ENCODE measurements at places on chromosomes 4 and X. TPM values are rescaled to one million over a fixed set of nuclear protein-coding genes. Genes with fewer than 3 reads are reported as not detected.

Gene POLN
- total RNA-seq = 1.5 TPM

Gene NOA1
- total RNA-seq = 28.5 TPM

Gene KCNIP4
- not detected for total RNA-seq

Gene TRMT10A
- 3.3 TPM for total RNA-seq

Gene ARMCX4
- 15.4 TPM for total RNA-seq

Gene MYOZ2
- not detected for total RNA-seq

Gene COPS4
- total RNA-seq = 32.5 TPM

Gene ARHGEF38
- not detected for total RNA-seq

Gene DNAAF6
- not detected for total RNA-seq

Gene H2BW1
- not detected for total RNA-seq

Gene APBB2
- 64.0 TPM for total RNA-seq

Gene MAGEA2B
- total RNA-seq = not detected

Gene NCAPG
- total RNA-seq = 56.6 TPM

Gene PCDH7
- 6.1 TPM for total RNA-seq

Gene KDR
- 98.1 TPM for total RNA-seq

DNA sequence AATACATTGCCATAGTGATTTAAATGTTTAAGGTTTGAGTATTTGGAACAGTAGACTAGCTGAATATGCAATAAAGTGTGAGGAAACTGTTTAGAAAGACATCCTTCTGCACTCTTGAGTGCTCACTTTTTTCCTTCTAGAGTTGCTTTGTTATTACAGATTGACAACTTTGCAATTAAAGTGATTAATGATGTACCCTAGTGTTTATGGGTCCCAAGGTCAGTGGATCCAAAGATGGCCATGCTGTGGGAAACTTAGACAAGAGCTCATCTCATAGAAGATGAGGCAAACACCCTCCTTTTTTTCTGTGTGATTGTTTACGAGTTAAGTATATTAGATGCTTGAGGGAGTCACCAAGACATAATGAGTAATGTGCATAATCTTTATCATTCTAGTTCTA, 118.8 kb downstream of the PDLIM5 start:
- no peaks in the 10 kb centered on the region for H3K36me3 ChIP-seq
- H3K4me3 ChIP-seq = no peak overlapping the region
- peaks cover 2% of the 10 kb centered on the region for H3K4me1 ChIP-seq
- no peak for DNase-seq
- H3K27ac ChIP-seq = no peak overlapping the region

GRCh38 chr4:52755426-52755825, 4.2 kb upstream of the ERVMER34-1 start:
- H3K4me3 ChIP-seq = no peak overlapping the region
- no peaks in the 10 kb centered on the region for H3K36me3 ChIP-seq
- DNase-seq = no peak
- H3K27ac ChIP-seq = no peak overlapping the region
- no peaks in the 10 kb centered on the region for H3K4me1 ChIP-seq
- peaks cover 16% of the 10 kb centered on the region for H3K27me3 ChIP-seq

- no peak overlapping the region for H3K27ac ChIP-seq
- no peaks in the 10 kb centered on the region for H3K36me3 ChIP-seq
- H3K4me1 ChIP-seq = no peaks in the 10 kb centered on the region
These were observed 87.6 kb downstream of the MRPL1 start for GRCh38 chr4:77950203-77950602.

DNA sequence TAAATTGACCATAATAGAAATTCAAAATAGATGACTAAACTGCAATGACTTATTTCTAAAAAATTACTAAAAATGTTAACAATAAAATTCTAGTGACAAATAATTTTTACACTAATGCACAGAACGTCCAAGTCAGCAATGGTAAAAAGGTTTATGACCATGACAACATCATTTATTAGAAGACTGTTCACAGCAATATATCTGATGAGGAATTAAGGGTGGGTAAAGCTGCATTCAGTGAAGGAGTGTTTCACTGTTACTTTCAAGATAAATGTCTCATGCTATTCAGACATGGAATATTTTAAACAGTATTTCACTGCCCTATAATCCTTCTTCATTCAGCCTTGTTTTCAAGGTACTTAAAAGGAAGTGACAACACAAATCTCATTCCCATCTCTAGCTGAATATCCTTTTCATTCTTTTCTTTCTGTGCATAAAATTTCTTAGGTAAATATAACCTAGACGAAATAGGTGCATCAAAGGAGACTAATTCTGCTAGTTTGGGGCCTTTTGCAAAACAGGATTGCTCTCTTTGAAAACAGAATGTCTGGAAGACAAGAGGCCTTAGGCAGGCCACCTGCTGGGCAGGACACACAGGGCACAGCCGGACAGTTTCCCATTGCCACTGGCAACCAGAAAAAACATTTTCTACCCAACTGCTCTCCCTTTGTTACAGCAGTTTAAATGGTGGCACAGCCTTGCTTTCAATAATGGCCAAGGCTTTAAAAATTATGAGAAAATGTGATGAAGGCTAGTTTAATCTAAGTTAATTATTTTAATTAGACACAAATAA, 600.3 kb downstream of the SPRY1 start:
- no peak overlapping the region for H3K4me3 ChIP-seq
- no peak overlapping the region for H3K27ac ChIP-seq
- no peaks in the 10 kb centered on the region for H3K27me3 ChIP-seq
- no peaks in the 10 kb centered on the region for H3K36me3 ChIP-seq
- DNase-seq = no peak

GRCh38 chrX:73922856-73923455, 360.0 kb downstream of the CHIC1 start:
- no peaks in the 10 kb centered on the region for H3K4me1 ChIP-seq
- no peak overlapping the region for H3K27ac ChIP-seq
- DNase-seq = no peak
- no peaks in the 10 kb centered on the region for H3K36me3 ChIP-seq

GRCh38 chrX:13128104-13128503, 83.7 kb upstream of the FAM9C start:
- DNase-seq = no peak
- no peaks in the 10 kb centered on the region for H3K27me3 ChIP-seq
- no peaks in the 10 kb centered on the region for H3K36me3 ChIP-seq

GRCh38 chr4:99190336-99190735, 28.7 kb downstream of the ADH6 start:
- no peak for DNase-seq
- no peak overlapping the region for H3K4me3 ChIP-seq
- no peaks in the 10 kb centered on the region for H3K4me1 ChIP-seq
- no peak overlapping the region for H3K27ac ChIP-seq

- no peak overlapping the region for H3K27ac ChIP-seq
- no peaks in the 10 kb centered on the region for H3K27me3 ChIP-seq
- H3K4me1 ChIP-seq = no peaks in the 10 kb centered on the region
- no peak overlapping the region for H3K4me3 ChIP-seq
- H3K36me3 ChIP-seq = no peaks in the 10 kb centered on the region
These were observed 707.8 kb downstream of the STIM2 start for GRCh38 chr4:27568236-27568951.

GRCh38 chr4:4888695-4889094, 29.2 kb downstream of the MSX1 start:
- no peak overlapping the region for H3K4me3 ChIP-seq
- no peaks in the 10 kb centered on the region for H3K4me1 ChIP-seq
- no peaks in the 10 kb centered on the region for H3K36me3 ChIP-seq
- H3K27ac ChIP-seq = no peak overlapping the region

DNA sequence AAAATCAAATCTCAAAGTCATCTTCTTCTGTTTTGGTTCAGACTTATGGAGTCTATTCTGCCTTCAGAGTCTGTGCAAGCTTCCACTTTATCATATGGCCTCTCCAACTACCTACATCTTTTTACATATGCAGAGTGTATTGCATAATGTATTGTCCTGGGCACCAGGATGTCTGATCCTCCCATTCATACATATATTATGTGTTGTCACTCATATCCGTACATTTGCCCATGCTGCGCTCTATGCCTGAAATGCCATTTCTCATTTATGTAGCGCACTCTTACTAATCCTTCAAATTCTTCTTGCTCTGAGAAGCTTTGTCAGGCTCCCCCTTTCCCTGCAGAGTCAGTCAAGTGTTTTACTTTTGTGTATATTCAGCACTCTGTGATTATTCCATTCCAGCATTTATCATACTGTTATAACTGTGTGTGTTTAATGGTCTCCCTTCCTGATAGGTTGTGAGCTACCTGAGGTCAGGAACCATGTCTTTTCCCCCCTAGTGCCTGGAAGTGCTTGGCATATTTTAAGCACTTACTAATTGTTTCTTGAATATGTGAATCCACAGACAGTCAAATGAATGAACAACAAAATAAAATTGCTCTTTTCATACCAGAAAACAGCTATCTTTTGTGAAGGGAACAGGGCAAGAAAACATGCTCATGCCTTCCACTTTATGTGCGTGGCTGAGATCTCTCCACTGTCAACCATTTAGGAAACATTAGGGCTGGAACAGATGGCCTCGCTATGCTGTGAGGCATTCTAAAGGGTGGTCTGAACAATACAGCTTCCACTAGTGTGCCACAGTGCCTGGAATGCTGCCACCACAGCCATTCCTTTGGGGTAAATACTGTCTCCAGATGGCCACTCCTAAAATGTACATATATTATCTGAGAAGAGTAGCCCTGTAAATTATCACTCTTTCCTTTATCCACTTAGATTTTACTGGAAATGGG, 81.8 kb downstream of the GLUD2 start:
- no peak overlapping the region for H3K27ac ChIP-seq
- H3K4me1 ChIP-seq = no peaks in the 10 kb centered on the region
- no peaks in the 10 kb centered on the region for H3K36me3 ChIP-seq
- H3K27me3 ChIP-seq = no peaks in the 10 kb centered on the region
- no peak for DNase-seq
- H3K4me3 ChIP-seq = no peak overlapping the region

- H3K4me1 ChIP-seq = no peaks in the 10 kb centered on the region
- peaks cover 49% of the 10 kb centered on the region for H3K36me3 ChIP-seq
- H3K27ac ChIP-seq = no peak overlapping the region
- DNase-seq = no peak
These were observed 15.8 kb downstream of the MED28 start for GRCh38 chr4:17630228-17630627.

GRCh38 chr4:173506597-173507211, 23.3 kb downstream of the HAND2 start:
- no peak overlapping the region for H3K27ac ChIP-seq
- no peak for DNase-seq
- H3K4me3 ChIP-seq = peak overlapping the region; percentile 16
- H3K36me3 ChIP-seq = no peaks in the 10 kb centered on the region
- H3K4me1 ChIP-seq = peaks cover 4% of the 10 kb centered on the region
- H3K27me3 ChIP-seq = peaks cover 96% of the 10 kb centered on the region

GRCh38 chr4:40240040-40240653, 43.3 kb downstream of the RHOH start:
- no peak overlapping the region for H3K27ac ChIP-seq
- no peak overlapping the region for H3K4me3 ChIP-seq
- no peak for DNase-seq
- H3K27me3 ChIP-seq = no peaks in the 10 kb centered on the region
- H3K4me1 ChIP-seq = no peaks in the 10 kb centered on the region

- no peak overlapping the region for H3K27ac ChIP-seq
- no peaks in the 10 kb centered on the region for H3K27me3 ChIP-seq
- H3K4me3 ChIP-seq = no peak overlapping the region
- H3K36me3 ChIP-seq = no peaks in the 10 kb centered on the region
- DNase-seq = no peak
These were observed 75.7 kb upstream of the DCLK2 start for GRCh38 chr4:150002561-150002960.

DNA sequence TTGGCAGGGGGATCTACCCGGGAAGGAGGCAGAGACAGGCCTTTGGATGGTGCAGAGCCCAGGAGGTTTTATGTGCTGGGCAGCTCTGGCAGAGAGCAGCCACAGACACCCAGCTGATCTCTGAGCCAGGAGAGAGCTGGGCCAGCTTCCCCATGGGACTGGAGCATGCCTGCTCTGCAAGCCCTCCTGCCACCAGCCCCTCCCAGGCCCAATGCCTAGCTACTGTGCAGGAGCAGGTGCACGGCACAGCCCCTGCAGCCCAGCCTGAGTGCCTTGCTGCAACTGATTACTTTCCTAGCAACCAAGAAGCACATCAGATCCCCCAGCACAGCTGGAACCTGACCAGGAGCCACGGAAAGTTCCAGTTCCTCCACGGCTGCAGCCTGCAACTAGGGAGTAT, 57.8 kb upstream of the BEND2 start:
- no peak overlapping the region for H3K4me3 ChIP-seq
- DNase-seq = no peak
- no peak overlapping the region for H3K27ac ChIP-seq
- no peaks in the 10 kb centered on the region for H3K36me3 ChIP-seq

DNA sequence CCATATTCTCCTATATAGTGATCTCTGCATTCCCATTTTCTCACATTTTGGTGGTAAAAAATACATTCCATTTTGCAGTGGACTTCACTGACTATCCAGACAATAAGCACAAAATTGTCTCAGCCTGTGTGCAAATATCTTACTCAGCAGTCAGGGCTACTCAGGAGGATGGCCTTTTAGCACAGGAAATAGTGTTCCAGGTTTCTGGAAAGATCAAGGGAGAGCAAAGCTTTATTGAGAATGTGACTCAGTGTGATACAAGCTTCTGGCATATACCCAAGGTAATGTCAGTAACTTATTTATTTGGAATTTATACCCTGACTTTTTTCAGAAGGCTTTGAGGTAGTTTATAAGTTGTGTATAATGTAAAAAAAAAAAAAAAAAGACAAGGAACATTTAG, 233.4 kb downstream of the TEX13A start:
- no peak overlapping the region for H3K4me3 ChIP-seq
- no peak for DNase-seq
- H3K27ac ChIP-seq = no peak overlapping the region
- H3K36me3 ChIP-seq = no peaks in the 10 kb centered on the region
- no peaks in the 10 kb centered on the region for H3K4me1 ChIP-seq
- H3K27me3 ChIP-seq = no peaks in the 10 kb centered on the region

- DNase-seq = no peak
- H3K4me1 ChIP-seq = no peaks in the 10 kb centered on the region
- H3K27ac ChIP-seq = no peak overlapping the region
- no peak overlapping the region for H3K4me3 ChIP-seq
These were observed 58.5 kb downstream of the HAUS3 start for GRCh38 chr4:2183394-2183793.

GRCh38 chr4:4990857-4991540, 28.3 kb downstream of the CYTL1 start:
- no peaks in the 10 kb centered on the region for H3K36me3 ChIP-seq
- H3K4me1 ChIP-seq = no peaks in the 10 kb centered on the region
- no peak overlapping the region for H3K27ac ChIP-seq
- H3K27me3 ChIP-seq = no peaks in the 10 kb centered on the region
- no peak for DNase-seq

DNA sequence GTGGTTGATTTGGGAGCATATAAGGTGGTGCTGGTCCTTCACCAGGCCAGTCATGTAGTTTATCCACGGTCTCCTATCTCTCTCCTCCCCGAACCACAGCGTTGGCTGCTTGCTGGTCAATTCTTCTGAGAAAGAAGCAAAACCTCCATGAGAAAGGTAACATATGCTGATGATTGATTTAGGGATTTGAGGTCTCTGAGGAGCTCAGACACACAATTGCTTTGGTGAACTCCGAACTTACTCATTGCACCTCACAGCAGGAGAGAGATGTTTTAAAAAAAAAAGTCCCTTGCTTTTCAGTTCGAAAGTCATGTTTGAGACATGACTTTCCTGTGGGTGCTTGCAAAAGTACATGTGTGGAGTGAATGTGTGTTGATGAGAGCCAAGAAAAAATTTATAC, 100.2 kb downstream of the TSPAN7 start:
- H3K4me3 ChIP-seq = no peak overlapping the region
- no peak overlapping the region for H3K27ac ChIP-seq
- no peaks in the 10 kb centered on the region for H3K36me3 ChIP-seq
- H3K4me1 ChIP-seq = no peaks in the 10 kb centered on the region
- DNase-seq = no peak
